NCI-H2107 (cell line): ENCODE measurements at places on chromosomes 7 and 10.

DNA sequence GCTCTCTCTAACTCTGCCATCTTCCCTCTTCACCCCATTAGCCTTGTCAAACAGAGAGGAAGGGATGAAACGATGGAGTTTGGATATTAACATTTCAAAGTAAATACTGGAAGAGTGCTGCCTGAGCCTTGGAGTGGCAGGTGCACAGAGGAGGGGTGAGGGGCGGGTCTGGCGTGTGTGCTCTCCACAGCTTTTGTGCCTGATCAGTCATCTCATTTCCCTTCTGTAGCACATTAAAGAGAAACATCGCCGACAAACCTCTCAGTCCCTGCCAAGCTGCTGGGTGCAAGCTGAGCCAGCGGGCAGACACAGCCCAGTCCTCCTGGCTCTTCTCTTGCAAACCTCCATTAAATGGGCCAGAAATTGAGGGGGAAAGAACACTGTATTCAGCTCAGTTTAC lies 76.2 kb downstream of the SLIT1 start:
- no peak for DNase-seq

- DNase-seq = no peak
These were observed 450.7 kb downstream of the KCNMA1 start for GRCh38 chr10:77186936-77187335.

DNA sequence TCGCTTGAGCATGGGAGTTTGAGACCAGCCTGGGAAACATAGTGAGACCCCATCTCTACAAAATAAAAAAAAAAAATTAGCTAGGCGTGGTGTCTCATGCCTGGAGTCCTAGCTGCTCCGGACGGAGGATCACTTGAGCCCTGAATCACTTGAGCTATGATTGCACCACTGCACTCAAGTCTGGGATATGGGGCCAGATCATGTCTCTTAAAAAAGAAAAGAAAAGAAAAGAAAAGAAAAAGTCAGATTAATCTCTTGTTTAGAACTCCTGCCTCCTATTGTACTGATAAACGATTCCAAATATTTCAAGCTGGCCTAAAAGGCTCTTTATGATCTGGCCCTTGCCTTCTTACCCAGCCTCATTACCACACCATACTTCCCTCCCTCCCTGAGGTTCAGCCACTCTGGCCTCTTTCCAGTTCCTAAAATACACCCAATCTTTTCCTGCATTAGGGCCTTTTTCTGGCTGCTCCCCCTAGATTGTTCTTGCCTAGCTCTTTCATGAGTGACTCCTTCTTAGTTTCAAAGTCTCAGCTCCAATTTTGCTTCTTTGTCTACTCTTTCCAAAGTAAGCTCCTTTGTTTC lies 41.7 kb downstream of the VCL start:
- DNase-seq = no peak

DNA sequence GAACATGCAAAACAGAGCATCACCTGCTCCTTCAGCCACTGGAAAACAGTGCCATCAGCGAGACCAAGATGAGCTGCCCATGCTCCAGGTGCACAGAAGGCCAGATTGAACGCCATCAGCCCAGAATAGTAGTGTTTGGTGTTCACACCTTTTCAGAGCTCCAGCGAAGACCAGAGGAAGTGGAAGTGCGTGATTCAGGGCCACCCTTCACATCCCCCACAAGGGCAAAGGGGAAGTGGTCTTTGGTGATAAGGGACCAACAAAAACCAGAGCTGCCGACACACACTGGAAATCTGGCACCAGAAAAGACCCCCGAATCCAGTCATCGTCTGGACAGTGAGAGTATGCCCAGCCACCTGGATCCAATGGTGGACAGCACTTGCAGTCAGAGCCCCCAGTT lies 29.5 kb upstream of the TMEM72 start:
- no peak for DNase-seq

- DNase-seq = peak; percentile 63
These were observed 54.4 kb downstream of the COBL start for GRCh38 chr7:51261950-51262795.

DNA sequence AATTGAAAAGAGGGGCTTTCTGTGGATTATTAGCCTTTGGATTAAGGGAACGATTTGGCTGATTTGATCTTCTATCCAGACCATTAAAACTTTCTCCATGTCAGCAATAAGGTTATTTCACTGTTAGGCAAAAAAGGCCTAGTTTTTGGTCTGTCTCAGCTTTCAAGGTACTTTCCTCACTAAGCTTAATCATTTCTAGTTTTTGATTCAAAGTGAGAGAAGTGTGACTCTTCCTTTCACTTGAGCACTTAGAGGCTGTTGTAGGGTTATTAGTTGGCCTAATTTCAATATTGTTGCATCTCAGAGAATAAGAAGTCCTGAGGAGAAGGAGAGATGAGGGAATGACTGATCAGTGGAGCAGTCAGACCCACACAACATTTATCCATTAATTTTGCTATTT lies 596.0 kb upstream of the TPK1 start:
- DNase-seq = no peak

DNA sequence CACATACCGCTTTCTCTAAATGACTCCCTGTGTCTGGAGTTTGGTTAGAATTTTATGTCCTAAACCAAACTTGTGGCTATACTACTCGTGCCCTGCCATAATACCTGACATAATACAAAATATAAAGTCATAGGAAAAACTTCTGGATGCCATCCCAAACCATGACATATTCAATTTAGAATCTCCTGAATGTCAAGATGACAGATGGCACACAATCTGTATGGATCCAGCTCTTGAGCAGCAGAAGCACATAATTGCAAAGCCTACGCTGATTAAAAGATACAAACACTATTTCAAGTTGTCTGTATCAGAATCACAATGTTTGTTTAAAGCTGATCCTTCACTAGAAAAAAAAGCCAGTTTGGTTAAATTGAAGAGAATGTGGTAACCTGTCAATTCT lies 22.4 kb upstream of the CDC14C start:
- DNase-seq = no peak

DNA sequence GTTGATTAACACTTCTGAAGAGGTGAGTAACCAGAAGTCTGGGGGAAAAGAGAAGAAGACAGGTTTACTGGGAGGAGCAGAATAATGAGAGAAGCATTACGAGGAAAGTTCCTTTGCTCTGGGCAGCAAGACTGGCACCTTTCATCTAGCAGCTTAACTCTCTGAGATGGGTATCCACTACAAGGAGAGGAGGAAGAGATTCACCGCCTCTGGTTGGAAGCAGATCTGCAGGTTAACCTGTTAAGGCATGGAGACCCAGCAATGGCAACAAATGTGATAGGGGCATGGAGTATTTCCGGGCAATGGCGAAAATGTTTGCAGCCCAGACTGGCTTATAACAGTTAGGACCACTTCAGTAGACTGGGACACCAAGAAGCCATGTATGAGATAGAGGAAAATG lies 162.2 kb downstream of the TFEC start:
- DNase-seq = no peak

- no peak for DNase-seq
These were observed 58.4 kb upstream of the TM9SF3 start for GRCh38 chr10:96645191-96645721.

- DNase-seq = no peak
These were observed 664 bp downstream of the FMC1 start for GRCh38 chr7:139341776-139342226.

DNA sequence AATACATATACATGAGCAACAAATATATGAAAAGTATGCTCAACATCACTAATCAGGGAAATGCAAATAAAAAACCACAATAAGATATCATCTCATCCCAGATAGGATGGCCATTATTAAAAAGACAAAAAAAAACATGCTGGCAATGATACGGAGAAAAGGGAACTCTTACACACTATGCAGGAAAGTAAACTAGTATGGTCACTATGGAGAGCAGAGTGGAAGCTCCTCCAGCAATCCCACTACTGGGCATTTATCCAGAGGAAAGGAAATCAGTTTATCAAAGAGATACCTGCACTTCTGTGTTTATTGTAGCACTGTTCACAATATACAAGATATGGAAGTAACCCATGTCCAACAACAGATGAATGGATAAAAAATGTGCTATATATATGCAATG lies 217.5 kb downstream of the SDK1 start:
- DNase-seq = no peak

DNA sequence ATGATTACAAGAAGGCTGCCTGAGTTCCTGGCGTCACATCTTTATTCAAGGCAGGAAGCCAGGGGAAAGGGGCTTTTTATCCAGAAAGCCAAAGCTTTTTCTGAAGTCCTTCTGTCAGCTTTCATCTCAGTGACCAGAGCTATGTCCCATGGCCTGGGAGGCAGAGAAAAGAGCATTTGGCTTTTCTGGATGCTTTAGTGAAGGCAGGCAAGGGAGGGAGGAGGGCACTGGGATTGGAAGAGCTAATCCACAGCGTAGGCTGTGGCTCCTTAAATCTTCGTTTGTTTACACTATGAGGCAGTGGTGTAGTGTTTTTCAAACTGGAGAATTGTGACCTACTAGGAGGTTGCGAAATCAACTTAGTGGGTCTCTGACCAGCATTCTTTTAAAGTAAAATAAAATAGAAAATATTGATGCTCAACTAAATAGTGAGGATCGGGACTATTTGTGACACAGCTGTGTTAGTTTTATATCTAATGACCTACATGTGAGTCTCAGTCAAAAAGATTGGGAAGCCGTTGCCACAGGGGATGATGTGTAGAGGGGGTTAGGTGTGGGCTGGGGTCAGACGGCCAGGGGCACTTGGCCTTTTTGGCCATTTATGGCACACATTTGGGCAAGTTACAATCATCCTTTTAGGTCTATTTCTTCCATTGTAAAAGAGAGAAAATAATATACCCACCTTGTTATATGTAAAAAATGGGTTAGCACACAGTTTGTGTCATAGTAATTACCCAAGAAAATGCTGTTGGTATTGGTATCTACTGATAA lies 14.1 kb downstream of the CRYGN start:
- no peak for DNase-seq

- DNase-seq = no peak
These were observed 60.0 kb upstream of the NKX6-2 start for GRCh38 chr10:132845780-132846595.

DNA sequence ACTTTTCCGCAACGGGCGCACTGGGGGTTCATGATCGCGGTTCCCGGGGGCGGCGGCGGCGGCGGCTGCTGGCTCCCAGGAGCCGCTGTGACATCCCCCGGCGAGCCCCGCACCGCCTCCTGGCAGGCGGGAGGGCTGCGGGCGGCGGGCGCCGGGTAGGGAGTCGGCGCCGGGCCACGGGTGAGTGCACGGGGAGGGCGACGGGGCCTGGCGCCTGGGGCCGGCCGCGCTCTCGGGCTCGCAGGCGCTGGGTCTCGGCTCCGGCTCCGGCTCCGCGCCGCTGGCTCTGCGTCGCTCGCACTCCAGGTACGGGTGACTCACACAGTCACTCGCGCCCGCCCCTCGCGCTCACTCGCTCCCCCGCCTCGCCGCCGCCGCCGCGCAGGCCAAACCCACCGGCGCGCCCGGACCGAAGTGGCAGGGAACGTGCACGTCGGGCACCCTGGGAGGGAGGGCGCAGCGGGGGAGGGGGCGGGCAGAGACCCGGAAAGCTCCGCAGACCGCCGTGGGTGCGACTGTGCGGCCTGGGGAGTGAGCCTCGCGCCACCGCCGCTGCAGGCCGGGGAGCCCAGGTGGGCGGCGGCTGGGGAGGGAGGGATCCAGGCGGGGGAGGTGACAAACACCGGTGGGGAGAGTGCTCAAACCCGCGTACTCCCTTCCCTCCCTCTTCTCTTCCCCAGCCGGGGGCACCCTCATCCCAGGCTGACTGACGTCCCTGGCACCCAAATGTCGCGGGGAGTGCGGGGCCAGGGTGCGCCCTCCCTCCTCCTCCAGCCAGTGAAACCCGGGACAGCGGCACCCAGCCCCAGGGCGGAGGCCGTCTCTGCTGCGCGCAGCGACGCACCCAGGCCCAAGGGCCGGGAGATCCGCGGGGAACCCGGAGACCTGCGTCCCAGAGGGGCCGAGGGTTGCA lies 276.9 kb upstream of the NEBL start:
- peak; percentile 12 for DNase-seq

DNA sequence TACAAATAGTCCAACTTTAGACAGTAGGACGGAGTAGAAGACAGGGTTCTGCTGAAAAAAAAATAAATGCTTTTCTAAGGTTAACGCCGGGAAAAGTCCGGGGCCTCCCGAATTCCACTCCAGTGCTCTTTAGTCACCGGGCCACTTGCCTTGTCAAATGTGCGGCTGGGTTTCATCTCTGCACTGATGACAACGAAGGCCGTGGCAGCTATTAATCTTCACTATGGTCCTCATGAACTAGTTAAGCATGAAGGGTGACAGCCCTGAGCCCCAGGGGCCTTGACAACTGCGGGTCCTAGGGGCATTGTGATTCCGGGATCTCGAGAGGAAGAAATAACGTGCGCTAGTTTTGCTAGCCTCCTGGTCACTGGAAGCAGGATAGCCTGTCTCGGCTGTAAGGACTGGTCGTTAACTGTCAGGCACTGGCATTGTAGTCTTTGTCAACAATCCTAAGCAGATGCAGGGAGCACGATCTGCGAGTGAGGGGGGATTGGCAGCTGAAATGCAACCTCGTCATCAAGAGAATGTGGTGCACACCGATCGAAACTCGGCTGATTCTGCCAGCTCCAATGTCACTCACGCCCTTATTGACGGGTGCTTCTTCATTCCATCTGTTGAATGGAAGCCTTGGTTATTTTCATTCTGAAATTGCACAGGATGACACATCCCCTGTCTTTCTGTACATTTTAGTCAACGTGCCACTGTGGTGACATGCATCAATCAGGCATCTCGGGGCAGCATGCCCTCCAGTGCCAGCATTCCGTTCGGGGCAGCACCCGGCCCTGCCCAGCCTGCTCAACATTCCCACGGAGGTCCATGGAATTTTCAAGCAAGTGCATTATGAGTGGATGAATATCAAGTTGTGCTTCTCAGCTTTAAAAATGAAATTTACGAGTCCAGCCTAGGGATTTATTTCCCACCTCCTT lies 51.6 kb upstream of the MGMT start:
- no peak for DNase-seq

GRCh38 chr10:95415621-95416031 lies 124.8 kb upstream of the PDLIM1 start:
- no peak for DNase-seq

DNA sequence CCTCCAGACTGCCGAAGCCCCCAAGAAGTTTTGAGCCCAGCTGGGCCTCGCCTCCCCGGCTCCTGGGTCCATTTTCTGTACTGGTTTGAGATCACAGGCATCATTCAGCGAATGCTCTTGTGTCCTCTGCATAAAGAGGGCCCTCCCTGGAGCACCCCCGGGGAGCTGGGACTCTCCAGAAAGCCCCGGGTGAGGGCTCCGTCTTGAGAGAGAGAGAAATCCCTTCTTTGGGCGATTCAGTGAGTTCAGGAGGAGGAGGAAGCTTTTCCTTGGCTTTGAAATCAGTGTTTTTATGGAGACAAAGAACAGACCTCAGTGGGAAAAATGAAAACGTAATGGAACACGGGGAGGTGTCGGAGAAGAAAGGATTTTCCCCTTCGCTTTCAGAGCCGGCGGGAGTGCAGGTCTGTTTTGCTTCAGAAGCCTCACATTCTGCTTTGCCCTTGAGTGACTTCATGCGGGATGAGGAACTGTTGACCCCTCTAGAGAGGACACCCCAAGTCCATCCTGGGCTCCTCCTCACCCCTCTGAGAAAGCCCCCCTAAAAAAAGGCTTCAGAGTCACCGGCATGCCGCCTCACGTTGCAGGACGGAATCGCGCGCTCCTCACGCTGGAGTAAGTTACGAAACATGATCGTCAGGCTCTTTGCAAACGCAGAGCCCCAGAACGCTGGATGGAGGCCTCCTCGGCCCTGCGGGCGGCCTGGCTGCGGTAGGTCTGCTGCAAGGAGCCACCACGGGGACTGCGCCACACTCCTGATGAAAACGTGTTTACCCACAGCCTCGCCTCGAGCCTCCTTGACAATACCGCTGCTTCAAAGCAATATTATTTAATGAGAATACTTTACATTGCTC lies 8.5 kb upstream of the AP5Z1 start:
- no peak for DNase-seq

GRCh38 chr10:104762793-104763192 lies 121.7 kb downstream of the SORCS3 start:
- DNase-seq = no peak
